ENCODE measurements at places on chromosomes 4 and X.

- DNase-seq: no peak
Observed at GRCh38 chrX:1400049-1400448, 8.1 kb upstream of the SLC25A6 start.

- DNase-seq: no peak
Observed at GRCh38 chr4:182835006-182835740, 82.0 kb downstream of the DCTD start.

GRCh38 chr4:146283758-146284651, 69.7 kb downstream of the REELD1 start:
- no peak for DNase-seq

GRCh38 chr4:174657472-174657871, 135.2 kb upstream of the HPGD start:
- no peak for DNase-seq

DNA sequence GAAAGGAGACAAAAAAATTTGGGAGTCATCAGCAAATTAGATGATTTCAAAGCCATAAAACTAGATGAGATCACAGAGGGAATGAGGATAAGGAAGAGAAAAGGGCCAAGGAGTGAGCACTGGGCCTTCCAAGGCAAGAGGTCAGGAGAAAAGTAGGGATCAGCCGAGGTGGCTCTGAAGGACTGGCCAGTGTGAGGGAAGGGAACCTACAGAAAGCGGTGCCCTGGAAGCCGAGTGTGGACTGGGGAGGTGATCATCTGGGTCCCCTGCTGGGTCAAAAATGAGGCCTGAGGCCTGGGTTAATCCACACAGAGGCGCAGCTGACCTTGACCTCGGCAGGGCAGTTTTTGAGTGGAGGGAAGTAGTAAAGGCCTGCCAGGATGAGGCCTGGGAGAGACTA, 133.8 kb downstream of the SMIM20 start:
- no peak for DNase-seq

- DNase-seq: no peak
Observed at GRCh38 chr4:123976285-123976684, 579.7 kb downstream of the SPRY1 start.

DNA sequence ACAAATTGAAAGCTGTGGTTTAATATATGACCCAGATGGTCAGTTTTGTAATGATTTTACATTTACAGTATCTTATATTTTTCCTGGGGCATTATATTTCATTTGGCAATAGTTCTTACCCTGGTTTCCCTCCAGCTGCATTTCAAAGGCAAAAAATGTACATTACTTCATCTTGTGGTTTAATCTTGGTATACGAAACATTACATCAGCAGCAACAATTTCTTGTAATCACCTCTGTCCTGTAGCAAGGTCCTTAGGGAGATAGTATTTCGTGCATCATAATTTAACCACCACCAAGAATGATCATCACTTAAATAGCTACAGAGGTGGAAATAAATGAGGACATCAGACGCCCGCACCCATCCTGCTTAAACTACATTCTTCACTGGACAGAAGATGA, 48.8 kb downstream of the HS6ST2 start:
- no peak for DNase-seq

DNA sequence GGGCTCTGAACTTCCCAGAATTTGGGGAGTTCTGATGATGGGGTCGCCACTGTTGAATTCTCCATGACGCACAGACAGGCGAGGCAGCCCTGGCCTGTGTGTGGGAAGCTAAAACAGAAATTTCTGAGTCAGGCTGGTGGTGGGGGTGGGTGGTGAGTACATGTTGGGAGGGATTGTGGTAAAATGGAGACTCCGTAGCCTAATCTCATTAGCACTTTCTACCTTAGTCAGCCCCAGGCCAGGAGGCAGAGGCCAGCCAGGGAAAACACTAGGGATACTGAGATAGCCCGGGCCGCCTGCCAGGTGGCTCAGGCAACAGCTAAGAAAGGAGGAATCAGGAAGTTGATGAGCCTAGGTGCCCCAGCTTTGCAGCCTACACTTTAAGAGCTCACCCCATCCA, 39.3 kb upstream of the NHSL2 start:
- DNase-seq: no peak

DNA sequence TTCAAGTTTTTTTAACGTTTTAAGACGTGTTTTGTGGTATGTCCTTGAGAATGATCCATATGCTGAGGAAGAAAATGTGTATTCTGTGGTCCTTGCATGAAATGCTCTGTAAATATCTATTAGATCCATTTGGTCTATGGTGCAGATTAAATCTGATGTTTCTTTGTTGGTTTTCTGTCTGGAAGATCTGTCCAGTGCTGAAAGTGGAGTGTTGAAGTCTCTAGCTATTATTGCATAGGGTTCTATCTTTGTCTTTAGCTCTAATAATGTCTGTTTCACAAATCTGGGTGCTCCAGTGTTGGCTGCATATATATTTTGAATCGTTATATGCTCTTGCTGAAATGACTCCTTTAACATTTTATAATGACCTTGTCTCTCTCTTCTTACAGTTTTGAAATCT, 122.5 kb downstream of the RPA4 start:
- no peak for DNase-seq
